GM23338 (cell line): ENCODE measurements at places on chromosomes 3 and 15. TPM values are rescaled to one million over a fixed set of nuclear protein-coding genes. Genes with fewer than 3 reads are reported as not detected.
A peak's percentile ranks its signal among the peaks of the same experiment; 100 is the strongest.

GRCh38 chr3:53670721-53671120 is 175.5 kb downstream of the CHDH start:
- no peak for DNase-seq

DNA sequence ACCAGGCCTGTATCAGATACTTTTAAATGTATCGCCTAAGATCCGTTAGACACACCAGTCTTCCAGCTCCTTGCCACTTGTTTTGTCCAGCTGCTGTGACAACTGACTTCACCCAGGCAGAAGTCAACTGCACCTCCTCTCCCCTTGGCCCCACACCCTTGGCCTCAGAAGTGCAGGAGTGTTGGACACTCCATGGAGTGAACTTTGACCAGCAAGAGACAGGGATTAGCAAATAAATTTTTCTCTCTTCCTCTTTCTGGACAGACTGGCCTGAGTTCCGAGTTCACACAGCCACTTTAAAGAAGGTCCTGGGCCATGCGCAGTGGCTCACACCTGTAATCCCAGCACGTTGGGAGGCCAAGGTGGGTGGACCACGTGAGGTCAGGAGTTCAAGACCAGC is 2.9 kb upstream of the CLN6 start:
- DNase-seq: no peak

GRCh38 chr3:192364316-192364715 is 363.0 kb downstream of the FGF12 start:
- DNase-seq: no peak

DNA sequence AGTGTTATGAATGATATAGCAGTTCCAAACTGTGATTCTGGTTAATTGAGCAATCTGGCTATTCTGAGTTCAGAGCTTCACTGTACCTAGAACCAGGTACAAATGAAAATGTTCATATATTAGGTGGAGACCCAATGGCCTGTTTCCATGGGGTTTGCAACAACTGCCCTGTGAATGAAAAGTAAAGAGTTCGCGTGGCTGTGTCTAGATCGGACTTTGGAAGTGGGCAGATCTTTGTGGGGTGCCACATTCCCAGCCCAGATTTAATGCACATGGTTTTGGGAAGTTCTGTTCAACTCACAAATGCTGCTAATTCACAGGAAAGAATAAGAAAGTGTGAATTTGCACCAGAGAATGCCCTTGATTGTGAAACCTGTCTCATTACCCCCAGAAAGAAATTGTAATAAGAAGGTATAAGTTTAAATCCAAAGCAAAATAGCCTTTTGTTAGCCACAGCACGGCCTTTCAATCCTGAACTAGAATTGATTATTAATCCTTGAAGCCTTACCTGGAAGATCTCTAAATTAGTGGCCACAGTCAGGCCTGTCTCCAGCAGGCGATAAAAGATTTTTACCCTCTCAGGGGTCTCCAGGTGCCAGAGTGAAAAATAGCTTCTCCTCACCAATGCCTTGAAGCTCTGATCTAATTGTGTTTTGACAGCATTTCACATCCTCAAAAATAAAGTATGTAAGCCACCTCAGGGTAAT is 22.6 kb downstream of the WHAMM start:
- no peak for DNase-seq

- no peak for DNase-seq
Observed at GRCh38 chr3:32224016-32224516, 14.4 kb upstream of the CMTM8 start.

- no peak for DNase-seq
Observed at GRCh38 chr15:60733196-60733595, 254.3 kb upstream of the ICE2 start.

- no peak for DNase-seq
Observed at GRCh38 chr3:184172681-184173373, 1.8 kb upstream of the AP2M1 start.

DNA sequence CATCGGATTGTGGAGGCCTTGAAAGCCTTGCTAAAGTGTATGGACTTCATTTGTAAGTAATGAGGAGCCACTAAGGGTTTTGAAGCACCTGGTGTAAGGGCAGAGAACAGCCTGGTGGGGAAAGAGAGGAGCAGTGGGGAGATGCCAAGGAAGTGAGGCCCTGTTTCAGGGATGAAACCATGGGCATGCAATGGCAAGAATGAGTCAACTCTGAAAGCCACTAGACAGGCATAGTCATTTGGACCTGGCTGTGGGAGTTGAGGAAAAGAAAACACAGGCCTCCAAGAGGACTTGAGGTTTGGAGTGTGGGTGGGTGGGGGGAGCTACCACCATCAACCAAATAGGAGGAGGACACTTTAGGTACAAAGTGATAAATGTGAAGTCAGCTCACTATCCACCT is 7.6 kb downstream of the XCR1 start:
- DNase-seq: no peak

GRCh38 chr3:31331278-31331677 is 201.4 kb upstream of the STT3B start:
- DNase-seq: no peak

- peak; percentile 94 for DNase-seq
Observed at GRCh38 chr15:89419370-89419984, 76.9 kb downstream of the RHCG start.

DNA sequence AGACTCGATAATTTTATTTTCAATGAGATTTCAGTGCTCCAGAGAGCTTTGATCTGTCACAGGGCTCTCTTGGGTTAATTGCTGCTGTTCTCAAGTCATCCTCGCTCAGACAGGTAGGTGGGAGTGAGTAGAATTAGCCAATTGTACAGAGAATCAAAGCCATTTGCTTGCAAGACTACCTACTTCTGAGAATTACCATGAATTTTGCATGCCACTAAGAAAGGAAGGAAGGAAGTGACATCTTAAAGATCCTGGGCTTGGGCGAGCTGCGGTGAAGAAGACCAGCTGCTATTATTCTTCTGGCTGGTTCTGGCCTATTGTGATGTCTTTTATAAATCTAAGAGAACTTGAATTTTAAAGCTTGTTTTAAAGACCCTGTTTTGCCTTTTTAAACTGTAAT is 154.1 kb upstream of the LPP start:
- DNase-seq: peak; percentile 16

- no peak for DNase-seq
Observed at GRCh38 chr15:51288143-51289065, 50.0 kb downstream of the CYP19A1 start.

GRCh38 chr3:59611649-59612443 is 562.0 kb upstream of the CFAP20DC start:
- DNase-seq: no peak

DNA sequence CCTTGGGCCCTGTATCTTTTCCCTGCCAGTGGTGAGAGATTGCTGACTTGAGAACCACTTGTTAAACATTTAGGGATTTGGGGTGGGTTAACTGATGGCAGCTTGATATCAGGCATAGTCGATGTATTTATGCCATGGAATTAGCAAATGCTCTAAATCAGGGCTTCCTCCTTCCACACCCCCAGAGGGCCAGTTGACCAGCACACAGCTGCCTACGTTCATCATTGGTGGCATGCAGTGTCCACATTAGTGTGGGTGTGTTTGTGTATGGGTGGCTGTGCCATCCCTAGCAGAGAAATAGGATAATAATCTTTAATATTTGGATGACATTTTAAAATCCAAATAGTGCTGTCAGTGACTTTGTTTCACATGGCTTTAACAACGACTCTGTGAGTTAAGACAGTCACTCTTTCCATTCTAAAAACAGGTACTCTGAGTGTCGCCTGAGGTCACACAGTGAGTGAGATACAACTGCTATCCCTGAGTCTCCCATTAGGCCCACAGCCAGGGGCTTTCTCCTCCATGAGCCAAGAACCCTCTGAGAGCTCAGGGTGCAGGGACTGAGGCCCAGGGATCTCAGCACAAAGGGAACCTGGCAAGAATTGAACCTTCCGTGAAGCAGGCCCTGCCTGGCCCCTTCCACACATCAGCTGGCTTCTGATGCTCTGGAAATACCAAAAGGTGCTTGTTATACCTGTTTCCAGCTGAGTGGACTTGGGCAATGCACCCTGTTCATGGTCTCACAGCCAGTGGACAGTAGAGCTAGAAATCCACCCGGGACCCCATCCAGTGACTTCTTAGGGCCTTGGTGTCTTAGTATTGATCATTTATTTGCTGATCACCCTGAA is 4.3 kb upstream of the LTF start:
- no peak for DNase-seq

DNA sequence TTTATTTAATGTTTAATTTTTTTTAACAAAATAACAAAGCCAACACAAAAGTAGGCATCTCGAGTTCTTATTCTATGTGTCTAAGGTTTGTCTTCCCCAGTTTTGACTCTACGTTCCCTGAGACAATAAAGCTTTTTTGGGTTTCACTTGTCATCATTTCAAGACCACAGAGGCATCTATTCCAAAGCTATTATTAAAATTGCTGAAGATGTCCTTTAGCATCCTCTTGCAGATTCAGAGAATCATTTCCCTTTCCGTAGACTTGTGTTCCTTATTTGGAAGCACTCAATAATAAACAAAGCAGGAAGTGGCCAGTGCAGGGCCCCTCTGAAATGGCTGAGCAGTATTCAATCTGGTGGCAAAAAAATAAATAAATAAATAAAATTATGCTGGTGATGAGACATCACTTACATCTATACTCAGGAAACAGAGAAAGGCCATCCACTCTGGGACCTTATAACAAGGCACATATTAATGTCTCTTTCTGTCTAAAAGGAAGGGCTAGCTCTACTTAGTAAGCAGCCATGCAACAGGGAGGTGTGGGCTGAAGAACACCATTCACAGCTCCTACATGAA is 362.3 kb downstream of the WDR72 start:
- no peak for DNase-seq

DNA sequence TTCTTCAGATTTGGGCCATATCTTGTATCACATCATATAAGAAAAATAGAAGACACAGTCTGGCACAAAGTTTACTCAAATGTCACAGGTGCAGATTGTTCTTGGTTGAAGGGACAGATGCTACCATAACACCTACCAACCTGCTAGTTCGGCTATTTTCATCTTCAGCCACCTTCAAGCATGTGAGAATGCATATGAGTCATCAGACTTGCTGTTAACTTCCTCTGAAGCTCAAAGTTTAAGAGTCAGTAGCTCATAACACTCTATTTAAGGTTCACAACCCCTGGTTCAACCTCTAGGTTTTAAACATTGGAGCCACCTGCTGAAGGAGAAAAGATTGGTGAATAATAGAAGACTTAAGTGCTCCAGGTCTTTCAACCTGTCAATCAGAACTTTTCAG is 522.8 kb downstream of the NLGN1 start:
- no peak for DNase-seq

DNA sequence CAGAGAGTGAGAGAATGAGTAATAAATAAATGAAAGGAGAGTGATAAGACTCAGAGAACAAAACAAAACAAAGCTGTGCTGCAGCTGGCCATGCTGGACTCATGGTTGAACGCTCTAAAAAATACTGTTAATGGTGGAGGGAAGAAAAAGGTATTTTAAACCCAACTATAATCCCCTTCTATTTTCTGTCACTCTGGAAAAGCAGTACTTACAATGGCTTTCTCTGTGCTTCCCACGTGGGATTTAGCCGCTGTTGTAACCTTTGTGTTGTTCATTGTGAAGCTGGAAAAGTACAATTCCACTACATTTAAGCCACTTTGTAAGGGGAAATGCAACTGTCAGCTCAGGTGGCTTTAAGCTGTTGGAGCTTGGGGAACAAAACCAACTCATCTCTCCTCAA is 917.7 kb downstream of the IGSF11 start:
- no peak for DNase-seq

GRCh38 chr3:29757054-29757777 is 476.3 kb downstream of the RBMS3 start:
- no peak for DNase-seq

GRCh38 chr15:60255390-60255789 is 142.4 kb downstream of the ANXA2 start:
- no peak for DNase-seq

DNA sequence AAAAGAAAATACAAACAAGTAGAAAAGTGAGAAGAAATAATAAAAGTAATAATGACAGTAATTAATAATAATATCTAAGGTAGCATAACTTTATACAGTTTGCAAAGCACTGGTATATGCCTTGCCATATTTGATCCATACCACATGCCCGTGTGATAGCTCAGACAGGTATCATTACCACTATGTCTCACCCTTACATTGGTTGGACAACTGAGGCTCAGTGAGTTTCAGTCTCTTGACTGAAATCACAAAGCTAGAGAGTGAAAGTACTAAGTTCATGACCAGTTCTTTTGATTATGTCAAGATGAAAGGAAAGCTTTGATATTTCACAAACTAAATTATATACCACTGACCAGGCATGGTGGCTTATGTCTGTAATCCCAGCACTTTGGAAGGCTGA is 408.9 kb downstream of the GAP43 start:
- no peak for DNase-seq

DNA sequence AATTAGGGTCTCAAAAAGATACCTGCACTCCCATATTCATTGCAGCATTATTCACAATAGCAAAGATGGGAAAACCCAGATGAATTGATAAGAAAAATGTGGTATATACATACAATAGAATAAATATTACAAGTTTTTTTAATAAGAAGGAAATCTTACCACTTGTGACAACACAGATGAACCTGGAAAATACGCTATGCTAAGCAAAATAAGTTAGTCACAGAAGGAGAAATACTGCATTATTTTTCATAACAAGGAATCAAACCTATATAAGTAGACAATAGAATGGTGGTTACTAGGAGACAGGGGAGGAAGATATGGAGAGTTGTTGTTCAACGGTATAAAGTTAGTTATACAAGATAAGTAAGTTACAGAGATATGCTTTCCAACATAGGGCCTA is 130.0 kb downstream of the GSK3B start:
- no peak for DNase-seq

The THRB gene
- polyA plus RNA-seq: 1.3 and 1.7 TPM in 2 replicates

The MINAR1 gene
- polyA plus RNA-seq: 0.28 and 0.32 TPM in 2 replicates

The VEPH1 gene
- polyA plus RNA-seq: 9.6 and 15.4 TPM in 2 replicates

The AMT gene
- polyA plus RNA-seq: 34.1 and 35.6 TPM in 2 replicates

The RPS27L gene
- 1,011 and 1,086 TPM in 2 replicates for polyA plus RNA-seq

The EFHB gene
- polyA plus RNA-seq: 0.68 and 1.4 TPM in 2 replicates

The MAP1A gene
- 0.81 and 0.85 TPM in 2 replicates for polyA plus RNA-seq
